ENCODE measurements at places on chromosomes 4 and X.

- no peak for DNase-seq
Measured at GRCh38 chrX:115579327-115579726, 18.4 kb downstream of the PLS3 start.

DNA sequence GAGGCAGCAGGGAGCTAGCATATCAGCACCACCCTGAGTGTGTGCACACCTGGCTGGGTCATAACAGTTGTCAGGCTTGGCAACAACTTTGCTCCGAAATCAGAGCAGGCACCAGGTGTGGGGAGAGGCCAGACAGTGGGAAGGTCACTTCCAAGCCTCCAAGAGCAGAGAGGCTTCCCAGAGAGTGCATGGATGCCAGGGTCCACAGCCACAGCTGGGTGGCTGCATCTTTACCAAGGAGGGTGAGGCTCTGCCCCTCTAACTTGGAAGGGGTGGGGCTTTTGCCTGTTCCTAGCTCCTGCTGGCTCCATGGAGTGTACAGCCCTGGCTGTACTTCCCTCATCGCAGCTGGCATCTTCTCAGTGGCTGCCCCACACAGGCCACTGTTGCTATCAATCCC lies 322.4 kb downstream of the CCSER1 start:
- no peak for DNase-seq

- DNase-seq = no peak
Measured at GRCh38 chr4:73964862-73965611, 16.8 kb downstream of the PF4 start.

- DNase-seq = no peak
Measured at GRCh38 chr4:8165374-8165896, 6.8 kb upstream of the ABLIM2 start.

DNA sequence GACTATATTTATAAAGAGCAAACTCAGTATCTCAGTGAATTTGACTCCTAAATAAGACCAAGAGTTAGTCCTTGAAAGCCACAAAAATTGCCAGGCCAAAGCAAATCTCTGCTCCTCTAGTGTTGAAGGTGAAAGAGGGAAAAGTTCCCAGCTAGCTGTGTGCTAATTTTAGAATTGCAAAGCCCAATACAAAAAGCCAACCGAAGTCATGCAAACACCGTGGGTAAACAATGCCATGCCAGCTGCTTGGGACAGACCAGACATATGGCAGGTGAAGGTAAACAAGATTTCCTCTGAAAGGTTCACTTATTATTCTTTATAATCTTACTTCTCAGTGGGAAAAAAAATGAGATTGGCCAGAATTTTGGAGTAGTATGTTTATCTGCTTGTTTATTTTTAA lies 80.5 kb upstream of the LNX1 start:
- no peak for DNase-seq

GRCh38 chrX:156001667-156002021 lies 4.1 kb downstream of the IL9R start:
- DNase-seq = no peak
